Activated CD4-positive, alpha-beta T cell treated with anti-CD3 and anti-CD28 coated beads, Interleukin-2, amount 50 U/mL, for 24 hours (primary cell): ENCODE measurements at places on chromosomes 2 and 18.

- no peak for DNase-seq
Measured at GRCh38 chr2:17894556-17894955, 16.1 kb downstream of the KCNS3 start.

- DNase-seq = no peak
Measured at GRCh38 chr2:217404236-217404760, 544.4 kb upstream of the TNP1 start.

- no peak for DNase-seq
Measured at GRCh38 chr18:24414349-24415003, 12.0 kb upstream of the IMPACT start.

- no peak for DNase-seq
Measured at GRCh38 chr2:149652526-149652925, 65.0 kb upstream of the MMADHC start.

DNA sequence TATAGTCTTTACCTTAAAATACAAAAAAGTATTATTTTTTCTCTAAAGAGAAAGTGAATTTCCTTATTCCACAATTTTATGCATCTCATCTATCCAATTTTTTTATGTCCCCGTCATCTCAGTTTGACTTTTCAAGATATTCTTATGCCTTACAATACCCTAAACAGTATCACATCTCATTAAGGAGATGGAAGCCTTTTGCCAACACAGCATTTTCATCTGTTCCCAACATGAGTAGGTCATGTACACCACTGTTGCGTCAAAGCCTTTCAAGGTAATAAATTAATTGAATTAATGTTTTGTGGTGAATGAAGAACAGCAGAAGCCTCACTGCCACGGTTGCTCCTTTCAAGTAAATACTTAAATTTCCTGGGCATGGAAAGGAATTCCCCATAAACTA lies 299.4 kb downstream of the EPHA4 start:
- no peak for DNase-seq

- peak; percentile 9 for DNase-seq
Measured at GRCh38 chr18:42298759-42299675, 344.0 kb downstream of the PIK3C3 start.

DNA sequence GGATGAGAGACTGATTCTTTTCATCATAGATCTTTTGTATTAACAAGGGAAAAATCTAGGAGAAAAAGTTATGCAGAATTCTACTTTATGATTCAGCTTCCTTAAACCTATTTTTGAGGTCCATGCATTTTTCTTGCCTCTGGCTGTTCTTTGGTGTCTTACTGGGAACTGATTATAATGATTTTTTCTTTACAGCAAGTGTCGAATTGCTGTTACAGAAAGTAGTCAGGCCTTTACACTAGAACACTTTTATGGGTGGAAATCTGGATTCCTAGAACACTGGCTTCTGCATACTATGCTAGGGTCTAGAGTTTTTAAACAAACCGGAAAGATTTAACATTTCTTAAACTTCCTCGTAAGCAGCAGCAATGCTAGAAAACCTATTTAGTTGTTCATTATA lies 302.6 kb downstream of the NUP35 start:
- DNase-seq = no peak

- DNase-seq = no peak
Measured at GRCh38 chr2:237920673-237921072, 46.1 kb upstream of the UBE2F start.

DNA sequence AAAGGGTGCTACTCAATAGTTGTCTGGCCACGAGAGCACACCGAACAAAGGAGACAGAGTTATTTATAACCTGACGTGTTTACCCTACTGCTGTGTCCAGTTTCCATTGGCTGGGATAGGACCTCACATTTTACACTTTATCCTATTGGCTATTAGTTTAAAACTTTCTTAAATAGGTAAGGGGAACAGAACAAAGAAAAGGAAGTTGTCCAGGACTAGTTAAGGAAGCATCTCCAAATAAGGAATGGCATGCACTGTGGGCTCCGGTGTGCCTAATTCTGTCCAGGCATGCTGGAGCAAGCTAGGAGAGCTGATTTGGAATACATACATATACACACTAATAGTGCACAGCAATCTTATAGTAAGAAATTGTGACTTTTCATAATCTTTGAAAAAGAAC lies 72.2 kb downstream of the CAB39 start:
- DNase-seq = no peak

- DNase-seq = no peak
Measured at GRCh38 chr2:170243898-170244297, 66.0 kb downstream of the MYO3B start.

- no peak for DNase-seq
Measured at GRCh38 chr2:241235859-241236593, 47.5 kb downstream of the ANO7 start.

GRCh38 chr18:32612651-32613050 lies 142.0 kb upstream of the GAREM1 start:
- no peak for DNase-seq

DNA sequence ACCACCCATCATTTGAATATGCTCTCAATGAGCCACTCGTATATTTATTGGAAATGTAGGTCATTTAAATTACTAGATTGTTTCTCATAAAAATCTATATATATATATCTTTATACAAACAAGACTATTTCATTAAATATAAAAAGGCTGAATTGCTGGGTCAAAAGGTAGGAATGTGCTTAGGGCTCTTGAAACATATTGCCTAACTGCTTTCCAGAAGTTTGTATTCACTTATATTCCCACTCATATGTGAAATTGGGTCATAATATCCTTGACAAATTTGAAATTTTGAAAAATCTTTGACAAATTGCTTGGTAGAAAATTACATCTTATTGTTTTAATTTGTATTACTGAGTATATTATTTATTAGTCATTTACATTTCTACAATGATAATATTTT lies 999.8 kb upstream of the CDH2 start:
- DNase-seq = no peak

DNA sequence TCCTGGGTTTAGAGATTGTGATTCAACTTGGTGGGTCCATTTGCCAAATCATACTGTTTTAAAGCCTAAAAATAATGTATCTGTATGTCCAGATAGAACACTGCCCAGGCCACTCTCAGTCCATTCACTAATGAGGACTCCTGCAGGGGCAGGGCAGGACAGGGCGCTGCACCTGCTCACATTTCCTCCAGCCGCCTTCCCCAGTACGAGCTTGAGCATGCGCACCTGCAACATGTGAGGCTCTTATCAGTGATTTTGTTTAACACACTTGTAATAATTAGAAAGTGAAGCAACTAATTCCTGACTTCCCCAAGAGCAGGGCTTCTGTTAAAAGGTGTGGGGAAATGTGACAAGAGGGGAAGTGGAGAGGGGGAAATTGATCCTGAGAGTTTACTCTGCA lies 89.7 kb downstream of the AFF3 start:
- DNase-seq = no peak

GRCh38 chr18:58666176-58666575 lies 5.1 kb upstream of the MALT1 start:
- DNase-seq = no peak

DNA sequence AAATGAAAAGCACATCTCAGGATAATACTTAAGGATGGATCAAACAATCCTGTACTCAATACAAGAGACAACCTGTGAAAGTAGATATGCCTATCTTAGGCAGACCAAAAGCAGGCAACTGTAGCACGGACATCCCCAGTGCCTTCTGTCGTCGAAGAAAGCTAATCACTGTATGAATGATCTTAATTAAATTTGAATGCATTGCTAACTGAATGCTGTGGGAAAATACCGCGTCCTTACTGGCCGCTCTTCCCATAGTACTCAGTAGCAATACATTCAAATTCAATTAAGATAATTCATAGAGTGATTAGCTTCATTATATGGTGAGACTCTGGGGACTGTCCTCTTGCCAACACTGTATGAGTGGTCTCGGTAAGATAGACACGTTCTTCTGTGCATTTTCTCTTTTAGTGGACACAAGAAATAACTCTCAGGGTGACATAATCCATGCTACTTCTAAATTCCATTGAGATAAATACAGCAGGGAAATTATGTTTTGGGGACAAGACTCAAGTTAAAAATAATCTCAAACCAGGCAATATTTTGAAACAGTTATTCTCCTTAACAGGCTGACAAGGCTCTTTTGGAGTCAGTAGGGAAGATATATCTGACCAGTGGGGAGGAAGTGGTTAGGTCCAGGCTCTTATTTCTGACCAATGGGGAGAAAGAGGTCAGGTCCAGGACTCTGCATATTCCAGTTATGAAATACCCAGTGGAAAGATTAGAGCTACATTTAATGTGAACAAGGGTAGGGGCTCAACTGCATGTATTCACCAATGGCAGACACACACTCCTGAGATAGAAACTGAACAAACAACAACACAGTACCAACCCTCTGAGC lies 97.3 kb downstream of the DOCK10 start:
- no peak for DNase-seq

DNA sequence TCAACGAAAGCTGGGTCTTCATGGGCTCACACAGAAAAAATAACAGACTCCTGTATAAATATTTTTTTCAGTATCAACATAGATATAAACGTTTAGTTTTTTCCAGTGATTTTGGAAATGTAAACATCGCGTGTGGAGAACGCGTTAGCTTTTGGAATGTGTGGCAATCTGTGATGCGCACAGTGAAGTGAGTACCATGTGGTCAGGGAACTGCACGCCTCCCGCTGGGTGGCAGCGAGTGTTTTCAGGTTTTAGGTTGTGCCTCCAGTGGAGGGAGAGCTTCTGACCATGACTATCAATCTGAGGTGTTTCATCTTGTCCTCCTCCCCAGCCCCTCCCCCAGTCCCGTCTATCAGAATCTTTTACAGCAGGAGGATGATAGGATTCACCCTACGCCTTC lies 127.8 kb downstream of the ARHGAP28 start:
- no peak for DNase-seq

GRCh38 chr2:171150694-171151285 lies 9.9 kb downstream of the TLK1 start:
- DNase-seq = no peak

DNA sequence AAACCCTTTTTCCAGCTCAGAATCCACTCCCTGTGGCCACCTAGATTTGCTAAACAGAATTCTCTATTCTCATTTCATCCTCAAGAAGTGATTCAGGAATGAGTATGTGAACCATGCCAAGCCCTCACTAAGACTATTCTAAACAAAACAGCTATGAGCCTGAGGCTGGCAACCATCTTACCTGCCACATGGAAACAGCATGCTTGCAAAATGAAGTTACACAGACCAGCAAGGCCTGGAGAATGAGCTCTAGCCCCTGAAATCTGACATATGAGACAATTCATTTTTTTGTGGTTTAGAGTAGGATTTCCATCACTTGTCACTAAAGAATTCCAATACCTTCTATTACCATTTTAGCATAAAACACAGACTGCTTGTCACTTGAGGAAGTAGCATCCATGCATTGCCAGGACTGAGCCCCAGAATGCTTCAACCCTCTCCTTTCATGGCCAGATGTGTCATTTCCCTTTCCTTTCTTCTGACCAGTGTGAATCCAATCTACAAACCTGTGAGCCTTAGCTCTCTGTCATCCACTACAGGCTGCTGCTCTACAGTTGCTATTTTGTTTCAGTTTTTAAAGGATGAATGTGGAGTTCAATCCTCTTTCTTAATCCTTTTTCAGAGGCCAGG lies 744.3 kb upstream of the ACVR2A start:
- DNase-seq = no peak

DNA sequence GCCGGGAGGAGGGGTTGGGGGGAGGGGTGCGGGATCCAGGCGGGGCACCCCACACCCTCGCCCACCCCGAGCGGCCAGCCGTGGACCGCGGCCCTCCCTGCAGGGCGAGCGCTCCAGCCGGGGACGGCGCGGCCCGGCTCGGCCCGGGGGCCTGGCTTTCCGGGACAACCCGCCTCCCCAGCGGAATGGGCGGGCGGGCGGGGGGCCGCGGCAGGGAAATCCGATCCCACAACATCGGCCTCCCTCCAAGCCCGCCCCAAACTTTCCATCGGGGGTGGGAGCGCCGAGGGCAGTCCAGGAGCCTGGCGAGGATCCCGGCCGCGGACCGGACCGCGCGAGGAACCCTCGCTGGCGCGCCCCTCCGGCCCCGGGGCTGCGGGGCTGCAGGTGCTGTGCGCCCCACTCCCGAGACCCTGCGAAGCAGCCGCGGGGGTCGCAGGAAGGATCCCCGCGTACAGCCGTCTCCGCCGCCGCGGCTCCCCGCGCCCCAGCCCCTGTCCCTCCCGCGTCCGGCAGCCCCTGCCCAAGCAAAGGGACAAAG lies 529 bp downstream of the SEMA4C start:
- no peak for DNase-seq
